Tongue (tissue), 3 donors: ENCODE measurements at places on chromosomes 11 and 22. TPM values are rescaled to one million over a fixed set of nuclear protein-coding genes. Genes with fewer than 3 reads are reported as not detected.

Gene BTBD18
- total RNA-seq = not detected

Gene PNPLA3
- total RNA-seq = 0.51 TPM

Gene GRM5
- 0.21 TPM for total RNA-seq

Gene ANO1
- 36.7 TPM for total RNA-seq

Gene TUBA8
- total RNA-seq = 13.3 TPM

Gene CELSR1
- total RNA-seq = 18.1 TPM

Gene NLRP14
- total RNA-seq = 0.21 TPM

Gene RAB3IL1
- 19.6 TPM for total RNA-seq

DNA sequence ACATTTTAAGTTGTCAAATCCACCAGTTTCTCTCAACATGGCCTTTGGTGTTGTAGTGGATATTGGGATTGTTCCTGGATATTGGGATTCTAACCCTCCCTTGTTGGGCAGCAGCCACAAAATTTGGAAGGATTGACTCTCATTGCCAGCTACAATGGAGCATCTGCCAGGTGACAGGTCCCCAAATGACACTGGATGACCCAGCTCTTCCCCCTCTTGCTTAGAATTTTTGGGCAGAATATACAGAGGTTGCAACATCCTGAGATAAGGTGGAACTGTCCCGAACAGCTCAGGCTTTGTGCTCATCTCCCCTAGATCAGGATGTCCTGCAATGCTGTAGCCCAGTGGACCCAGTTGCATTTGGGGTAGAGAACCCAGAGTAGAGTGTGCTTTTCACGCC, 5.3 kb upstream of the TBC1D22A start:
- no peak for DNase-seq

DNA sequence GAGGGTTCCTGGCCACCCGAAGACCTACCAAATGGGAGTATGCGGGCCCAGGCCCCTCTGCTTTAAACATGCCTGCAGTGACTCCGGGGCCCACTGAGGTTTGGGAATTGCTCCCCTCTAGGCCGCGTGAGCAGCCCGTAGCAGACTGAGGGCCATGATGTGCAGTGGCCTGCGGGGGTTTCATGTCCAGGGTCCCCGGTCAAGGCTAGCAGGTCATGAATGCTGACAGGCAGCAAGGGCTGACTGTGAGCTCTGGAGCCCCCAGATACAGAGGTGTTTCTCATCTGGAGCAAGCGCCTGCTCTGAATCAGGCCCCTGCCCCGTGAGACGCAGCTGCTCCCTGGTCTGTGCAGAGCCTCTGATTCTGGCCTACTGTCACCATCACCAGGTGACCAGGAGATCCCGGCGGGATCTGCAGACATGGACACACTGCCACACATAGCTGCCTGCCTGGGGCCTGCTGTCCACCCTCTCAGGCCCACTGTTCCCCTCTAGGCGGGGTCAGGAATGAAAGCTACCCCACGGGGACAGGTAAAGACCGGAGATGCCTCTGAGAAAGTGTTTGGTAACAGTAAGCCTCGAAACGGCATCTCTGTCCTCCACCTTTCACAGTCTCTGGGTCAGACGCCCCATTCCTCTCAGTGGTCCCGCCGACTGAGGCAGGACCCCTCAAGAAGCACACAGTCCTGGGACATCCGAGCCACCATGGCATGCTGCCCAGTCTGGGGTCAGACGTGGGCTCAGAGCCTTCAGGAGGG, 73.3 kb downstream of the PARVB start:
- no peak for DNase-seq

DNA sequence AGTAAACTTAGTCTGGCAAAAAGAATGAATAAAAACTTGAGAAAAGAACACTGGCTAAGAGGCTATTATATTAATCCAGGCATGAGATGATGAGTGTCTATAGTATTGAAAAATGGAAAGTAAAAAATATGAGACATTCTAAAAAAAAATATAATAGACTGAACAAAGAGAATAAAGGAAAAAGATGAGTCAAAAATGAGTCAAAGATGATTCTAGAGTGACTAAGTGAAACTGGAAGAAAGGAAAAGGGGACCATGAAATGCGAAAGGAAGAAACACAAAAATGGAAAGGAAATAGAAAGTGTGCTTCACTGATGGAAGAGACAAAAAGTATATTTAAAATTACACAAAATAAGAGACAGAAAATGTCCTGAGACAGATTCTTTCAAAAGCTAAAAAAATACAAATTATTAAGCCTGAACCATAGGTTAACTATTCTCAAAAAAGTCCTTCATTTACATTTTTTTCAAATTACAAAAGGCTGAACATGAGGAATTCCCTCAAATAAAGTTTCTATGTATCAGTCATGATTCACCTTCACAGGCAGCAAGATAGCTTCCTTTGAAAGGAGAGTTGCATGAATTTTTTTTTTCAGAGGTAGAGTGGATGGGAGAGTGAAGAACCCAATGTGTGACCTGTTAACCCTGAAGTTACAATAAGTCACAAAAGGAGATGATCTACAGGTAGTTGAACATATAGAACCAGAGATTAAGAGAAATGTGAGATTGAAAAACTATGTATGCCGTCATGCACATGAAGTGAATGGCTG, 75.2 kb downstream of the EIF3M start:
- DNase-seq = no peak

DNA sequence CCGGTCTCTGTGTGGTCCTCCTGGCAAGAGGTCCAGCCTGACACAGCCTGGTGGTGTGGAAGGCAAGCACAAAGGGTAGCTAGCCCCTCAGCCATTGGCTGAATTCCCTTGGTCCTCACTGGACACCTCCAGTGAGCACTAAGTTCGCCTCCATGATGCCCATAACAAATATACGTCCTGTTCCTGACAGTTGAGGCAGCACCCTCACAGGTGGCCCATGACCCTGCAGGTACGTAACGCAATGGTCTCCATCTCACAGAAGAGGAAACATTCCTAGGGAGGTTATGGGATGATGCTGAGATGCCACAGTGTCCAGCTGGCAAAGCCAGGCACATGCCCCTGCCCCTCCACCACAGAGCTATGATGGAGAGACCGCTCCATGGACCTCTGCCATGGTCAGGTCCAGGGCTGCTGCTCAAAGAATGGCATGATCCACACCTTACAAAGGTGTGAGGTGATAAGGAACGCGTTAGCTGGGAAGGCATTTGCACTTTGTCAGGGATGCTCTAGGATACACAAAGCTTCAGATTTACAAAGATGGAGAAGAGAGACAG, 1.4 kb upstream of the GNAZ start:
- DNase-seq = no peak

DNA sequence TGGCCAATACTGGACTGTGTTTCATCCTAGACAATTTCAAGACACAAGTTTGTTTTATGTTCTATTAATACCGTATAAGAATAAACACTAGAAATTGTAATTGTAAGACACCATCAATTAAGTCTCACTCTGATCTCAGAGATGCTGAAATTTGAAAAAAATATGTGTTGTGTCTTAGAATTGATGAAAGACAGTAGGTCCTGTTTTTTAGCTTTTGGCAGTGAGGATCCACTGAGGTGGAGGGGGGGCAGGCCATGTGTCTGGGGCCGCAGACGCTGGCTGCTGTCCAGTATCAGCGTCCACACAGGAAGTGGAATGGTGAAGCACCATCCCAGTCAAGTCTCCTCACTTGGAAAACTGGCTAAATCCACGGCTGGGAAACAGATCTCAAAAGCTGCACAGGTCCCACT, 22.5 kb upstream of the ALG8 start:
- peak; percentile 53 for DNase-seq

DNA sequence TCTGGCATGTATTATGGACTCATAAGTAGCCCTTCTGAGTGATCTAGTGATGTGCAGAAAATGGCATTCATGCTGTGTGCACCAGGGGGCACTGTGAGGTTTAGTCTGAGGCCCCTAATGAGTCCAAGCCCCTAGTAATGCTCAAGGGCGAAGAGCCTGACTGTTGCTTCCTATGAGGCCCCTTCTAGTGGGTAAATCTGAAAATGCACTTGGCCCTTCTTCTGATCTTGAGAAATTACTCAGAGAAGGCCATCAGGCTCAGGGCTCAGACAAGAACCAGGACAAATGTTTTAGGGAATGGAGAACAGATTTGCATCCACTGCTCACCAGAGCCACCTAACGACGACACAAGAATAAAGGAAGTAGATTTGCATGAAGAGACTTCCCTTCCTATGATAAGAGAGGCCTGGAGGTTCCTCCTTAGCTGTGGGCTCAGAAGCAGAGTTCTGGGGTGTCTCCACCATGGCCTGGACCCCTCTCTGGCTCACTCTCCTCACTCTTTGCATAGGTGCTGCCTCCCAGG, 75.8 kb downstream of the GGTLC2 start:
- peak; percentile 53 for DNase-seq

DNA sequence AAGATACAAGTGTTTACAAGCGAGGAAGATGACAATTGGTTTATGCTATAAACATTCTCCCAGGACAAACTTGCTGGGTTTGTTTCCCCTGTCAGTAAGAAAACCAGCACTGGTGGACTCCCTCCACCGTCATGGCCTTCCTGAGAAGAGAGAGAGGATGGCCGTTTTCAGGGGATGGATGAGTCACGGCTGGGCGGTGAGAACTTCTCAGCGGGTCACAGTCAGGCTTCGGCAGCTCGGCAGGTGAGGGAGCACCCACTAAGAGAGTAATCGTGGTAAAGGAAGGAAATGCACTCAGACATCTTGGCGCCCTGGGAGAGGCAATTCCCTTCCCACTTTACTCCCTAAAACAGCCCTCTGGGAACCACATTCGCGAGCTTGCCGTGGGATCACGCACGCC, 83.9 kb downstream of the NCAM1 start:
- no peak for DNase-seq

GRCh38 chr22:35726398-35726797, 8.7 kb downstream of the APOL5 start:
- peak; percentile 59 for DNase-seq

- no peak for DNase-seq
These were observed 388.7 kb downstream of the NTM start for GRCh38 chr11:131759140-131759539.

DNA sequence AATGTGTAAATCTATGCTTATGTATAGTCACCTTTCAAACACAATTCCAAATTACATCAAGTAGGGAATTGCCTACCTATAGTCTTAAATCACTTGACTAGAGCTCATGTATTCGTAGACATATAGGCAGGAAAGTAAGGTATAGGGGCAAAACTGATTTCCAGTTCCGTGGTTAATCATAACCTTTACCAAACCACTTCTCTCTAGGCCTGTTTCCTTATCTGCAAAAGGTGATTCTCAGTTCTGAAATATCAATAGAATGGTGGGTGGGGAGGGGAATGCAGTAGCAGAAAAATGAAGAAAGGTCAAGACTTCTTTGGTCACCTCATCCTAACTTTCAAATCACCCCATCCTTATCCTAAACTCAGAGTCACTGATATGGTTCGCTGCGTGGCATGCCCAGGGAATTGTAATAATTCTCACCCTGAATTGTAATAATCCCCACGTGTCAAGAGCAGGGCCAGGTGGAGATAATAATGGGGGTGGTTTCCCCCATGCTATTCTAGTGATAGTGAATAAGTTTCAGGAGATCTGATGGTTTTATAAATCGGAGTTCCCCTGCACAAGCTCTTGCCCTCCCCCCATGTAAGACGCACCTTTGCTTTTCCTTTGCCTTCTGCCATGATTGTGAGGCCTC, 1.9 kb upstream of the ANO5 start:
- DNase-seq = no peak

DNA sequence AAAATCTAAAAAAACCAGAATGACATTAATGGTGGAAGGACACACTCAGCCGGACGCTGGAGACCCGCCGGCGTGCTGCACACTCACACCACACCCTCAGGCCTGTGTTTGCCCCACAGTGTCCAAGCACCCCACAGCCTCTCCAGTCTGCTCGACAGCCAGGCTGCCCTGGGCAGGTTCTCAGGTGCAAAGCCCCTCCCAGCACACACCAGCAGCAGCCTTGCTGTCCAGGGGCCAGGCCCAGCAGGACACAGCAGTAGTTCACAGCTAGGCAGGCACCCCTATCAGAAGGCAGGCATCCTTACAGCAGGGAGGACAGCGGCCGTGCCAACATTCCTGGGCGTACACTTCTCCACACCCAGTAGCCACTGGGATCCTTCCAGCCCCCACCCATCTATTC, 1.7 kb upstream of the SLC25A1 start:
- DNase-seq = no peak

DNA sequence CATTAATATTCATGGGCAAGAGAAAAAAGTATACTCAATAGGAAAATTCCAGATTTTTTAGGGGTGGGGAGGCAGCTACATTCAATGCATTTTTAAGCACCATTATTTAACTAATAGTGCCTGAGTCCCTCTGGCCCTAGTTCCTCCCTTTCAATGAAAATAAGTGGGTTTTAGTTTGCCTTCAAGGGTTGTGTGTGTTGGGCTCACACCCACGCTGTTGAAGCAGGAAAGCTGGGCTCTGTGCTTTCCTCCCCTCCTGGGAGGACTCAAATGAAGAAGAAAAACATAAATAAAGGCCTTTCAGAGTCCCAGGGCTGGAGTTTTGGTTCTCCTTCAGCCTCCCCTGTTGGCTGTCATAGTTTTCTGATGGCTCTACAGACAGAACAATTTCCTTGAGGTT, 366.2 kb downstream of the MIAT start:
- DNase-seq = no peak

DNA sequence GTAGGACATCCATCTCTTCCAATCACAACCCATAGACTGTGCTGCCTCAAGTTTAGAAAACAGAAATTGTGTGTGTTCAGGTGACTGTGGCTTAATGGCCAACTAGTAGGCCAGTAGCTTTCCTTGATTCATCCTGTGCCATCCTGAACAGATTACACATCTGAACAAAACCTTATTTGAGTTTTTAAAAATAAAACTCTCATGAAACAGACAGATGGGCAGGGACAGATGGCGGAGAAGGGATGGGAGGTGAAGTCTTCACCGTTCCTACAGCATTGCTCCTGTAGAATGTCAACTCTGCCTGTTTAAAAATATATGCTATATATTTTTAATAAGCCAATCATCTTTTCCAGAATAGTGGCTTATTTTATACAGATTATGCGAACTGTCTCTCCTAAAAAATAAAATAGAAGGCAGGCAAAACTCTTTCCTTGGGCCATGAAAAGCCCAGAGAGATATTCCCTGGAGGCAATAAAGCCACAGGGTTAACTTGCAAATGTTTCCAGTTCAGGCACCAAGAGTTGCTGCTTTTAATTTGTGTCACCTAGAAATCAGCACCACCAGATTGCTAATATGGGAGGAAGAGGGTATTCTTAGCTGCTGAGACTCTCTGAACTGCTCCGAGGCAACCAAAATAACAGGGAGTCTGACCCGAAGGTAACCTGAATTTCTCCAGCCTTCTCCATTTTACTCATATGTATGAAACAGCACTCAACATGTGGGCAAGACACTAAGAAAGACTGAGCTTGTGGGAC, 861.2 kb downstream of the OPCML start:
- no peak for DNase-seq

DNA sequence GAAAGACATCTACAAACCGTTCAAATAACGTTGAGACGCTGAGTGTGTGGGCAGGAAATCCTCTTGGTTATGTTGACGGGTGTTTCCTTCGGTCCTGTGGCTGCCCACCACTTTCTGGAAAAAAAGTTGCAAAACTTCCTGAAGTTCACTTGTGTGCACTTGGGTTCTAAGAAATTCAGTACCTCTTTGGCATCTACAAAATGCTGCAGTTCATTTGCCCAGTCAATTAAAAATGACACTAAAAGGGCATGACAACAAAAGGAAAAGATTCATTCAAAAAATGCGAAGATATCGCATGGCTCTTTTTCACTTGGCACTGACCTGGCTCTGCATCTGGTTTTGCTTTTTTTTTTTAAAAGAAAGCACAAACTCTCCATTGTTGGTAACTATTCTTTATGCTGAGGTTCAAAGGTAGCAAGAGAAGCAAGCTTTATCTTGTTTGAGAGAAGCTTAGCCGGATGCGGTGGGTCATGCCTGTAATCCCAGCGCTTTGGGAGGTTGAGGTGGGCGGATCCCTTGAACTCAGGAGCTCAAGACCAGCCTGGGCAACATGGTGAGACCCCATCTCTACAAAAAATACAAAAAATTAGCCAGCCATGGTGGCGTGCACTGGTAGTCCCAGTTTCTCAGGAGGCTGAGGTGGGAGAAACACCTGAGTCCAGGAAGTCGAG, 10.6 kb upstream of the XBP1 start:
- DNase-seq = no peak
